Activated CD8-positive, alpha-beta T cell treated with anti-CD3 and anti-CD28 coated beads, Interleukin-2, amount 10 ng/mL, durations not matched to agents 7 days and 5 days (primary cell): ENCODE measurements at places on chromosomes 7 and 10. TPM values are rescaled to one million over a fixed set of nuclear protein-coding genes. Genes with fewer than 3 reads are reported as not detected.

DNA sequence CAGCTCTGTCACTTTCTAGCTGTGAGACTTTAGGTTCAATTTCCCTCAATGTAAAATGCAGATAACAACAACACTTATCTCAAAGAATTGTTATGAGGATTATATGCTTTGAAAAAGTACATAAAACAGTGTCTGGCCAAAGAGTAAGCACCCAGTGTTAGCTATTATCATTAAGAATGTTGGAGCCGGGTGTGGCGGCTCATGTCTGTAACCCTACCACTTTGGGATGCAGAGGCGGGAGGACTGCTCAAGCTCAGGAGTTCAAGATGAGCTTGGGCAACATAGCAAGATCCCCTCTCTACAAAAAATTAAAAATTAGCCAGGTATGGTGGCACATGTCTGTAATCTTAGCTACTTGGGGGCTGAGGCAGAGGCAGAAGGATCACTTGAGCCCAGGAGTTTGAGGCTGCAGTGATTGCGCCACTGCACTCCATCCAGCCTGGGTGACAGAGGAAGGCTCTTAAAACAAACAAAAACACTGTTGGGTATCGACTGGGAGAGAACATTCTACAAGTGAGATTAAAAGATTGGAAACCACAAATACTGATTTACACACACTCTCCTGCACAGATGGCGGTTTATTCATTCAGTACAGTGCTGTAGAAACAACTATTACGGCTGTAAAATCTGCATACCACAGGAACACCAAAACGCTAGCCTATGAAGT lies 107.3 kb downstream of the PROSER2 start:
- H3K27ac ChIP-seq = no peak overlapping the region
- no peaks in the 10 kb centered on the region for H3K4me1 ChIP-seq
- DNase-seq = no peak
- peaks cover 53% of the 10 kb centered on the region for H3K36me3 ChIP-seq
- no peak overlapping the region for H3K4me3 ChIP-seq

DNA sequence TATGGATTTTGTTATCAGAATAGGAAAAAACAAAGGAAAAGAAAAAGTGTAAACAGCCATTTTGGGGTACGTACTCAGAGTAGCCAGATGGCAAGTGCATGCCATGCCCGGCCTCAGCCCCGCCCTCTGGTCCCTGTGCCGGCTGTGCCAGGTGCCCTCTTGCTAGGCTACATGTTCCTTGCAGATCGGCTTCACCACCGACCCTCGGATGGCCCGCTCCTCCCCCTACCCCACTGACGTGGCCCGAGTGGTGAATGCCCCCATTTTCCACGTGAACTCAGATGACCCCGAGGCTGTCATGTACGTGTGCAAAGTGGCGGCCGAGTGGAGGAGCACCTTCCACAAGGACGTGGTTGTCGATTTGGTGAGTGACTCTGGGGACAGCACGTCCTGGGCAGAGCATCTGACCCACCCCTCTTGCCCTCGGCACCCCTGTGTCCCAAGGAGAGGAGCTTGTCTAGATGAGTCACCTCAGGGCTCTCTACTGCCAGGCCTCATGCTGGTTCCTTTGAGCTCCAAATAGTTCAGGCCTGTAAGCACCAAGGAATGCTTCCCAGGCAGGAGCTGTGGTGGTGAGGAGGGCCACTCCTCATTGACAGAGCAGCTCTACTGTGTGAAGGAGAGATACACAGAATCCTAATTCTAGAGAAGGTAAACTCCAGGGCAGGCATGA lies 54.9 kb upstream of the ZMIZ2 start:
- no peak overlapping the region for H3K4me3 ChIP-seq
- DNase-seq = no peak
- H3K4me1 ChIP-seq = peaks cover 2% of the 10 kb centered on the region
- H3K36me3 ChIP-seq = peaks cover 67% of the 10 kb centered on the region

DNA sequence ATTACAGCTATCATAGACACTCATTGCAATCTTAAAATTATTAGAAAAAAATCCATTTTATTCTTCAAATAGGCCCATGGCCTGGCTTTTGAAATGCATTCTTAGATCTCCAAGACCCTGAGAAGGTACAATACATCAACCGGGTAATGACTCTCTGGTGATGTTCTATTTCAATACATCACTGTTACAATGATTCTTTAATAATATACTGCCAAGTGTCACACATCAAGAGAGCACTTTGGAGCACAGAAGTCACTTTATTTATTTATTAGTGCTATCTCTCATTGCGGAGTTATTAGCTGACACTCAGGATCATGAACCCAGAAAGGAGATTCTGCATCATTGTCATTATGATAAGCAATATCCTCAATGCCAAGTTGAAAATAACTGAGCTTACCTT lies 748.5 kb upstream of the MBL2 start:
- H3K4me1 ChIP-seq = no peaks in the 10 kb centered on the region
- DNase-seq = no peak
- H3K27me3 ChIP-seq = no peaks in the 10 kb centered on the region

- H3K4me3 ChIP-seq = no peak overlapping the region
- DNase-seq = no peak
- no peaks in the 10 kb centered on the region for H3K27me3 ChIP-seq
- H3K36me3 ChIP-seq = no peaks in the 10 kb centered on the region
These were observed 225.6 kb upstream of the IGFBP3 start for GRCh38 chr7:46146454-46147255.

GRCh38 chr10:30454744-30455510 lies 20.9 kb downstream of the MAP3K8 start:
- H3K4me3 ChIP-seq = peak overlapping the region; percentile 73
- H3K4me1 ChIP-seq = peaks cover 51% of the 10 kb centered on the region
- DNase-seq = no peak
- H3K36me3 ChIP-seq = peaks cover 72% of the 10 kb centered on the region
- H3K27me3 ChIP-seq = no peaks in the 10 kb centered on the region
- peak overlapping the region; percentile 89 for H3K27ac ChIP-seq

- H3K36me3 ChIP-seq = no peaks in the 10 kb centered on the region
- DNase-seq = no peak
- no peak overlapping the region for H3K27ac ChIP-seq
These were observed 82.9 kb downstream of the FAM13C start for GRCh38 chr10:59279476-59279875.

GRCh38 chr10:1567742-1568495 lies 169.4 kb downstream of the ADARB2 start:
- no peak for DNase-seq
- H3K4me3 ChIP-seq = no peak overlapping the region
- H3K27ac ChIP-seq = no peak overlapping the region
- no peaks in the 10 kb centered on the region for H3K27me3 ChIP-seq

DNA sequence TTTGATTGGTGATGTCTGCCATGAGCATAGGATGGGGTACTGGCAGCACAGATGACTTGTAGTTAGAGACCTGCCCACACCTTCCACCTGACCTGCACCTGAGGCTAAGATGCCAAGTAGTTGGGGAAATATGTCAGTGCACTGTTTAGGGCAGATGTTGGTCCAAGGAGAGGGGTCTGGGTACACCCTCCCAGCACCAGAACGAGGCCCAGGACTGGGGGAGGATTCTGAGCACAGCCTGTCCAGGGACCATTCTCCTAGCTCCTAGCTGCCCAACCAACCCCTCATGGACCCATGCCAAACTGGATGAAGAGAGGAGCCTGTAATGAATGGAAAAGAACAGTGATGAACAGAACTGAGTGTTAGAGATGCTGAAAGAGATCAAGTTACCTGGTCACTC lies 28.0 kb downstream of the FRMPD2 start:
- peak; percentile 5 for DNase-seq
- H3K27me3 ChIP-seq = peaks cover 3% of the 10 kb centered on the region
- no peak overlapping the region for H3K4me3 ChIP-seq
- H3K36me3 ChIP-seq = no peaks in the 10 kb centered on the region

GRCh38 chr7:55309040-55309991 lies 55.8 kb upstream of the LANCL2 start:
- H3K27ac ChIP-seq = peak overlapping the region; percentile 45
- peaks cover 42% of the 10 kb centered on the region for H3K4me1 ChIP-seq
- peaks cover 8% of the 10 kb centered on the region for H3K36me3 ChIP-seq
- peak; percentile 85 for DNase-seq

DNA sequence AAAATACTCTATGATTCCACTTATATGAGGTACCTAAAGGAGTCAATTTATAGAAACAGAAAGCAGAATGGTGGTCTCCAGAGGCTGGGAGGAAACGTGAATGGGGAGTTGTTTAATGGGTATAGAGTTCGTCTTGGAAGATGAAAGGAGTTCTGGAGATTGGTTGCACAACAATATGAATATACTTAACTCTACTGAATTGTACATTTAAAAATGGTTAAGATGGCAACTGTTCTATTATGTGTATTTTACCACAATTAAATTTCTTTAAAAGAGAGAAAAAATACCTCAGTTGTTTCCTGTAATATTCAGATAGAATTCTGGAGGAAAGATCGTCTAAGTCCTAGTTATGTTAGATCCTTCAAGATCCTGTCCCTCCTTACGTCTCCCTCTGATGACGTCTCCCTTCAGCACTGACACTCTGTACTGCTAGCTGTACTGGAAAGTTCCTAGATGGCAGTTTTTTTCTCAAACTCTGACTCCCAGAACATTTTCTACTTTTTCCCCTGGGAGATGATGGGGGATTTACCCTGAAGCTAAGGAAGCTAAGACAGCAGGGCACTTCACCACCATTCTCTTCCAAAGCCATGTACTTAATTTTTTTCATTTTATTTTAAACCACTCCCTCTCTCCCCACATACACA lies 53.2 kb upstream of the CAV2 start:
- no peak overlapping the region for H3K4me3 ChIP-seq
- H3K27me3 ChIP-seq = peaks cover 4% of the 10 kb centered on the region
- H3K27ac ChIP-seq = no peak overlapping the region
- no peaks in the 10 kb centered on the region for H3K4me1 ChIP-seq
- no peak for DNase-seq

DNA sequence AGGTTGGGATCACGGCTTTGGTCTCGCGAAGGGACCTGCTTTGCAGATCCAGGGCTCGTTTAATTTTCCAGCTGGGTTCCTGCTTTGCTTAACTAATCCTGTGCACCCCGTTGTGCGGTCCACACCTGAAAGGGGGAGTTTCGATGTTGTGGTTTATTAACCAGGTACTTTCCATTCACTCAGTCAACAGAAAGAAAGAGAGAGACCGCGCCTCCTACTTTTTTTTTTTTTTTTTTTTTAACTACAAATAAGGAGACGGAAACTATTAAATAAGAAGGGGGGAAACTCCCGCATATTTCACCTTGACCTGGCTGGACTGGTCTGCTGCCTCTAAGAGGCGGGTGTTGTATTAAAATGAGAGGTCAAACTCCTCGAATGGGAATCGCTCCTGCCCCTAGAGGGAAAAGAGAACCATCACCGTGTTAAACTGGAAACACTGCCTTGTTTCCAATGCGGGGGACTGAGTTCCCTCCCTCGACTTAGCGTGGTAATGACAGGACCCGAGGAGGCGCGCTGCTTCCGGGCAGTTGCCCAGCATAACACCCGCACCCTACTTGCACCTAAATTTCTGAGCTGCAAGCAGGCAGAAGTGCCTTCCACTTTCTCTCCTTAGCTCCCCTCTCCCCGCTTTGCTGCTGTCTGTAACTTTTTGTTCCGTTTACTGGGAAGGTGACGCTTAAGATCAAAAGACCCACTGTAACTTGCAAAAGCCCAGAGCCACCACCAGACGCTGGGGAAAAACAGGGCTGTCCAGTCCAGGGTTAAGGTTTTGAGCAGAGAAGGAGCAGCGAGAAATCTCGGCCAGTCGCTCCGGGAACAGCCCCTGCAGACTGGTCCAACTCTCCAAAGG lies 1.1 kb upstream of the ITGB8 start:
- H3K4me1 ChIP-seq = peaks cover 19% of the 10 kb centered on the region
- H3K27me3 ChIP-seq = peaks cover 43% of the 10 kb centered on the region
- H3K27ac ChIP-seq = no peak overlapping the region
- DNase-seq = peak; percentile 23
- H3K36me3 ChIP-seq = no peaks in the 10 kb centered on the region
- peak overlapping the region; percentile 72 for H3K4me3 ChIP-seq

- H3K36me3 ChIP-seq = peaks cover 10% of the 10 kb centered on the region
- no peak for DNase-seq
- no peaks in the 10 kb centered on the region for H3K27me3 ChIP-seq
- peaks cover 36% of the 10 kb centered on the region for H3K4me1 ChIP-seq
- H3K4me3 ChIP-seq = no peak overlapping the region
These were observed 154.6 kb upstream of the TARP start for GRCh38 chr7:38428041-38428440.

GRCh38 chr7:125934955-125935354 lies 1005.3 kb upstream of the POT1 start:
- H3K36me3 ChIP-seq = no peaks in the 10 kb centered on the region
- no peaks in the 10 kb centered on the region for H3K4me1 ChIP-seq
- no peak overlapping the region for H3K27ac ChIP-seq
- no peak for DNase-seq

DNA sequence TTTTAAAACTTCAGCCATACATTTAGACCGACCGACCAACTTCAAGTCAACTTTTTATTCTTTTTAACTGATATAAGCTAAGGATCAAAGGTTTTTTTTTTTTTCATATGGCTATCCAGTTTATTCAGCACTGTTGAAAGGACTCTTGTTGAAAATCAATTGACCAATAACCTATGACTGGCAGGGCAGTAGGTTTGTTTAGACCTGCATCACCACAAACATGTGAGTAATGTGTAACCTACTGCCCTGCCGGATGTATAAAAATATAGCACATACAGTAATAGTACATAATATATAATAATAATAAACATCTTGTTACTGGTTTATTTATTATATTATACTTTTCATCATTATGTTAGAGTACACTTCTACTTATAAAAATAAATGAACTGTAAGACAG lies 434.6 kb upstream of the SEMA3A start:
- no peak for DNase-seq
- H3K27me3 ChIP-seq = no peaks in the 10 kb centered on the region
- H3K4me3 ChIP-seq = no peak overlapping the region
- no peak overlapping the region for H3K27ac ChIP-seq
- no peaks in the 10 kb centered on the region for H3K4me1 ChIP-seq
- no peaks in the 10 kb centered on the region for H3K36me3 ChIP-seq

DNA sequence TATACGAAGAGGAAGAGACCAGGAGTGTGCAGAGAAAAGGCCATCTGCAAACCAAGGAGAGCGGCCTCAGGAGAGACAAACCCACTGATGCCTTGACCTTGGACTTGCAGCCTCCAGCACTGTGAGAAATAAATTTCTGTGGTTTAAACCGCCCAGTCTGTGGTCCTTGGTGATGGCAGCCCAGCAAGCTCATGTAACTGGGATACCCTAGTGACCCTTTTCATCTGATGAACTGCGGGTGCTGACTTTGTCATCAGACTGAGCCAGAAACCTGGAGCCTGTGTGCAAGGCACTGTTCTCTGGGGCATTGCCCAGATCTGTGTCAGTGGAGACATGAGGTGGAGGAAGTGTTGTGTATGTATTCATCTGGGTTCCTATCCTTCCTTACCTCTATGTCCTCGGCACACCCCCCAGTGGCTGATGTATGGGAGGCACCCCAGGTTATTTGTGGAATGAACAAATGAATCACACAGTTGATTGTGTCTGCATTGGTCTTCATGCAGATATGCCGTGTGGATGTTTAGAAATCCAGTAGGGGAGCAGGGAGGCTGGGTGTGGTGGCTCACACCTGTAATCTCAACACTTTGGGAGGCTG lies 64.5 kb upstream of the BTBD16 start:
- H3K4me3 ChIP-seq = no peak overlapping the region
- H3K27me3 ChIP-seq = no peaks in the 10 kb centered on the region
- DNase-seq = no peak

The ZEB1 gene
- 38.3 TPM for total RNA-seq

The TFPI2 gene
- not detected for total RNA-seq

The TMEM236 gene
- total RNA-seq = not detected

The OR6V1 gene
- total RNA-seq = not detected

The DNAJC2 gene
- total RNA-seq = 30.9 TPM

The CTAGE15 gene
- 0.87 TPM for total RNA-seq

The CALML5 gene
- total RNA-seq = not detected

The MOGAT3 gene
- total RNA-seq = not detected

The PTCD1 gene
- total RNA-seq = 10.9 TPM

The AMPH gene
- not detected for total RNA-seq

The CPA4 gene
- total RNA-seq = not detected

The OR2F1 gene
- not detected for total RNA-seq

The PDGFA gene
- 0.79 TPM for total RNA-seq

The PLXNA4 gene
- total RNA-seq = 47.2 TPM
